ENCODE measurements at places on chromosomes 11 and 22.

- DNase-seq = no peak
Observed at GRCh38 chr22:41684194-41684593, 4.5 kb downstream of the SNU13 start.

- no peak for DNase-seq
Observed at GRCh38 chr11:68773521-68774193, 22.3 kb upstream of the TESMIN start.

- DNase-seq = peak; percentile 95
Observed at GRCh38 chr11:43680521-43681400, at the start of gene HSD17B12. Gene HSD17B12, plus strand, starts transcription at chr11:43680738. Its CDS starts 90 bp downstream, at chr11:43680828.

GRCh38 chr11:64858467-64859263 lies 14.2 kb upstream of the CDC42BPG start:
- DNase-seq = no peak

GRCh38 chr11:57123590-57123989 lies 58.2 kb upstream of the LRRC55 start:
- DNase-seq = no peak

DNA sequence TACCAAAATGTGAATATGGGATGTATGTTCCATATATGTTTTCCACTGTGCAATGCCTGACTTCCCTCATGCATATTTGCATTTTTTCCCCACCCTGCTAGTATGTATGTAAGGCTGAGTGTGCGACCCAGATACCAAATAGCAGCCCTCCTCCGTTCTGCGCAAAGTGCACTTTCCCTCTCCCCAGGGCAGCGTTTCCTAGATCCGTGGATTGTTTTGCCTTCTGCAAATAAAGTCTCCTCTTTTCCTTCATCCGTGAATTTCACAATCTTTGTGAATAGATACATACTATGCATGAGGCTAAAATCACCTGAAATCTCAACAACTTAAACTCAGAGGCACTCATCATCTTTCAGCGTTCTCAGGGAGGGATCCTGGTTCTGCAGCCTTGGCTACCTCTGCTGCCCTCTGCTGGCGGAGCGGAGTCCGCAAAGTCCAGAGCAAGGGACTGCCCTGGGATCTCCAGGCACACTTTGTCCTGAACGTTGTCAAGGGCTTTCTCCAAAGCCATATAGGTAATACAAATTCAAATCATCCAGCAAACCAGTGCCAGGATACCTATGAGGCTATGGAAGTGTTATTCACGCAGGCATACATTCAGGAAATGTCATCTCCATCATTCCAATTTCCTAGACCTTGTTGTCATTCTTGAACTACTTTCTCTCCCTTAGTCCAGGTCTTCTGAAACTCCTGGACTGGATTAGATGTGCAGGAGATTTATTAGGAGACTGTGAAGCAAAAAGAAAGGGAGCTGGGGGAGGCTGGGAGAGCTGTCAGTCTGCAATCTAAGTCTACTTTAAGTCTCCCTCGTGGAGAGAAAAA lies 53.1 kb downstream of the CNTF start:
- DNase-seq = no peak

DNA sequence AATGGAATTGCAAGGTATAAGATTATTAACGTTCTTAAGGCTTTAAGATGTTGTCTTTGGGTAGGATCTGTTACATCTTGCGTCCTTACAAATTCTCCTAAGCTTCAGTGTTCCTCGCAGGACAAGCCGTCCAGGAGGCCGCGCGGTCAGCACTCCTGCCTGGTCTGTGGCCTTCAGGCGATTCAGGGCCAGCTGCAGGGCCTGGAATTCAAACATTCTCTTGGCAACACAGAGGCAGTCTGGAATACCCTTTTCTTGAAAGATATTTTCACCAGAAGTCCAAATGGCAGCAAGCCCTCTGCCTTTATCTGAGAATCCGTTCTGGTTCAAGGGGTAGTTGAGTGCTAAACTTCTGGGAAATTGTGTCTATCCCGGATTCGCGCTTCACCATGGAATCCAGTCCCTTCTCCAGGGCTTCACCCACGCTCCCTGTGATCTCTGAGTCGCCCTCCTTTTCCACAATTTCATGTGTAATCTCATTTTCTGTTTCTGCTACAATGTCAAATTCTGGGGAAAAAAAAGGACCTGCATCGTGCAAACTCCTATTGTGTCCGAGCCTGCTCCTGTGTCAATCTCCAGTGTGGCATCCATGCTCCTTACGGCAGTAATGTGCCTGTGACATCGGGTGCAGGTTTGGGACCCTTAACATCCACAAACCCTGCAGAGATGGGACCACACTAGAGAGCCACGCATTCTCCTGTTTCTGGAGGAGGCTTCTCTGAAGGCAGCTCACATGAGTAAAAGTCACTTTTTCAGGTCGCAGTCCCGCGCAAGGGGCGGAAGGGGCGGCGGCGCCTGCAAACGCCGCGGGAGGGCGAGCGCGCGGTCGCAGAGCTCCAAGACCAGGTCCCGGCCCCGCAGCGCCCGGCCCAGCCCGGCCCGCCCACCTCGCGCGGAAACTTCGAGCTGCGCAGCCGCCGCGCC lies 25.4 kb upstream of the SORL1 start:
- DNase-seq = no peak

- no peak for DNase-seq
Observed at GRCh38 chr22:30694171-30694639, 469 bp upstream of the OSBP2 start.

DNA sequence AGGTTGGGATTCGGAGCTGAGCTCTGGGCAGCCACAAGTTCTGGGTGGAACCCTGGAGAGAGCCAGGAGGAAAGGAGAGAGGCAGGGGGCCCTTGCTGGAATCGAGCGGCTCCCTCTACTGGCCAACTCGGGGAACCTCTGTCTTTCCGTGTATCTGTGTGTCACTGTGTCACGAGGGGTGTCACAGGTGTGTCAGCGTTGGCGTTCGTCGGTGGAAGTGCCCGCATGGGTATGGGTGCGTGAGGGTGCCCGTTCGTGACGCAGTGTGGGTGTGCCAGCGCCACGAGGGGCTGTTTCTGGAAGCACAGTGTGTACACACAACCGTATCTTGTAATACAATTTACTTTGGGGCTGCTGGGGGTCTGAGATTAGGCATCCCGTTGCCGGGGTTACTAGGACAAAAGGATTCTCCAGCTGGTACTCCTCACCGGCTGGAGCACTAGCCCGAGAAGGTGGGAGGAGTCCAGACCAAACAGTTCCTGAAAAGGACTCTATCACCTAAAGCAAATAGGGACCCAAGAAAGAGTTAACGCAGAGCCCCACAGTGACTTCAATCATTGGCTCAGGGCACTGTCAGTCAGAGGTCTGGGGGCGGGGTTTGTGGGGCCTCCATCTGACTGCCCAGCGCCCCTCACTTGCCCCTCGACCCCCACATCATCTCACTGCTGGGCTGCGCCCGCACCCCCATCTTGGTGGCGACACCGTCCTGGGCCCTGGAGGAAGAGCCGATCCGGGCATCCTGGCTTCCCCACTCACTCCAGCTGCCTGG lies 2.6 kb upstream of the BCL9L start:
- DNase-seq = peak; percentile 60

GRCh38 chr11:1838077-1838425 lies 730 bp upstream of the TNNI2 start:
- DNase-seq = no peak

- DNase-seq = no peak
Observed at GRCh38 chr22:48664586-48664985, 1163.1 kb downstream of the BRD1 start.

GRCh38 chr22:21753374-21754111 lies 17.9 kb upstream of the YPEL1 start:
- no peak for DNase-seq

GRCh38 chr11:8219257-8220021 lies 44.2 kb downstream of the LMO1 start:
- no peak for DNase-seq

DNA sequence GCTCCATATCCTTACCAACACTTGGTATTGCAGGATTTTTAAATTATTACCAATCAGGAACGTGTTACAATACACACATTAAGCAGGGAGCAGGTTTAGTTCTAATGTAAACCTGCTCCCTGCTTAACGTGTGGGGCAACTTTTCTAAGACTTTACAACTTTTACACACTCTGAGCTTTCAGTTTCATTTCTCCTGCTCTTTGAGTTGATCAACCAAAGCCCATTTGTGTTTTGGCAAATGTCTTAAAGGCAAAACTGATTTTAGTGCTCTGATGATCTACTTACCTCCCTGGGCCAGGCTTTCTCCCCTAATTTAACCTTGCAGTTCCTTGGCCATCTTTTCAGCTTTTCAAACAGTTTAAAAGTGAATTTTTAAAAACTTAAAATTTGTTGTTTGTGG lies 70.9 kb downstream of the ZBTB44 start:
- no peak for DNase-seq

DNA sequence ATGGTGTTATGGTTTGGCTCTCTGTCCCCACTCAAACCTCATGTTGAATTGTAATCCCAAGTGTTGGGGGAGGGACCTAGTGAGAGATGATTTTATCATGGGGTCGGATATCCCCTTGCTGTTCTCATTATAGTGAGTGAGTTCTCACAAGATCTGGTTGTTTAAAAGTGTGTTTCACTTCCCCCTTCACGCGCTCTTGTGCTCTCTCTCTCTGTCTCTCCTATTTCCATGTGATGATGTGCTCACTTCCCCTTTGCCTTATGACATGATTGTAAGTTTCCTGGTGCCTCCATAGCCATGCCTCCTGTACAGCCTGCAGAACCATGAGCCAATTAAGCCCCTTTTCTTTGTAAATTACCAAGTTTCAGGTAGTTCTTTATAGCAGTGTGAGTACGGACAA lies 765.1 kb downstream of the KCNA4 start:
- DNase-seq = no peak

- no peak for DNase-seq
Observed at GRCh38 chr22:25843660-25844405, 101.8 kb downstream of the MYO18B start.

DNA sequence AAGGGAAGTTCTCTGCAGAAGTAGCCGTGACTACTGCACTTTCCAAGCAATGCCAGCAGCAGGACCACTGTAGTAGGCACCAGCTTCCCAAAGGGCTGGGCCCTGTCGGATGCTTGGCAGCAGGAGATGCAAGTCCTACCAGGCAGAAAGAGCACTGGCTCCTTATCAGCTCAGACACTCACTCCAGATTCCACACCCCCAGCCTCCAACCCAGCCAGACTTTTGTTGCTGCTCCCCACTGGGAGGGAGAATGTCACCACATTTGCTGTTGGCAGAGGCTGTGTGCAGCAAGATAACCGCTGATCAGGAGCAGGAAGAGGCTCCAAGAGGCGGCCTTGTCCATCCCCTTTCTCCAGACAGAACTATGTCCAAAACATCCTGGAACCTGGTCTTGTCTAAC lies 118.7 kb downstream of the C11orf58 start:
- no peak for DNase-seq

DNA sequence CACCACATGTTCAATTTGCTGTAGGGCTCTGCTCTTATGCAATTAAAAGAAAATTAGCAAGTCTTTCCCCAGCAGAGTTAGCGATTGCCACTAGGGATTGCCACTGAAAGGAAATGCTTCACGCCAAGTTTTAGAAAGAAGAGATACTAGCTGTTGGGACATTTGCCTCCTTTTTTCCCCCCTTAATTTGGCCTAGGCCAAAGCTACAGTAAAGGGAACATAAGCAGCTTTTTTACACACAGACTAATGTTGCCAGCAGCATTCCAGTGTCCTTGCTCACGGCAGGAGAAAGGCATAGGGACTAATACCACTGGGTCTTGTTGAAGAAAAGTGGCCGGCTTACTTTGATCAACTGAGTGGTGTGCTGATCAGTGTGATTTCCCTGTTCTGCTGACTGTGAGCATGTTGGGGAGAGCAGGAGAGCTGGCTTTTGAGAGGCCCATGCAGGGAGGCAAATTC lies 71.2 kb downstream of the PHF21A start:
- no peak for DNase-seq

DNA sequence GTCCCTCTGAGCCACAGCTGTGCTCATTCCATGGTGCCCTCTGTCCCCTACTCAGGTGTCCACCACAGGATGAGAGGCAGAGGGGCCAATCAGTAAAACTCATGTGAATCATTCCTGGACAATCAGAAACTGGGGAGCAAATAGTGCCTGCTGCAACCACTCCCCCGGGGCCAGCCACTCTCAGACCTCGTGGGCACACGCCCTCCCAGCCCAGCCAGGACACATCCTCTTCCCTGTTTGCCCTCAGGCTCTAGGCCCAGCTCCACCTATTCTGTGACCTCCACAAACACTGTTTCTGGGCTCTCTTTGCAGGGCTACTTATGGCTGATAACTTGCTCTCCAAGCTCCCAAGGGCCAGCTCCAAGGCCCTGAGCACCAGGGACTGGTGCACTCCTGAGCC lies 14.0 kb upstream of the KCTD14 start:
- no peak for DNase-seq

DNA sequence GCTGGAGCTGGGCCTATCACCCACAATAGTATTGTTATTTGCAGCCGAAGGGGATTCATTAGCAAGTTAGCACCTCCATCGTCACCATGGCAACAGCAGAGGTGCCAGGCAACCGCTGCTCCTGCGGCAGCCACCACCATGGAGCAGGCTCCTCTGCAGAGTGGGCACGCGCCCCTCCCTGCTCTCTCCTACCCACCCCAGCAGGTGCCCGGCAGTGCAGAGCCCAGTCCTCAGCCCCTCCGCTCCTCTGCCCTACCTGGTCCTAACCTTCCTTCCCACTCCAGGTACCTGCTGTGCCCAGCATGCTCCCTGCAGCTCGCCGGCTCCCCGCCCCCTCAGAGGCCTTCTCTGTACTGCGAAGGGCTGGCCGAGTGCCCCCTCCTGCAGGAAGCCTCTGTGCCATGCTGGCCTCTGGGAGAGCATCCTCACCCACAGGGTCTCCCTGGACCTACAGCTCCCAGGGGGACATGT lies 3.6 kb downstream of the DUSP8 start:
- no peak for DNase-seq

DNA sequence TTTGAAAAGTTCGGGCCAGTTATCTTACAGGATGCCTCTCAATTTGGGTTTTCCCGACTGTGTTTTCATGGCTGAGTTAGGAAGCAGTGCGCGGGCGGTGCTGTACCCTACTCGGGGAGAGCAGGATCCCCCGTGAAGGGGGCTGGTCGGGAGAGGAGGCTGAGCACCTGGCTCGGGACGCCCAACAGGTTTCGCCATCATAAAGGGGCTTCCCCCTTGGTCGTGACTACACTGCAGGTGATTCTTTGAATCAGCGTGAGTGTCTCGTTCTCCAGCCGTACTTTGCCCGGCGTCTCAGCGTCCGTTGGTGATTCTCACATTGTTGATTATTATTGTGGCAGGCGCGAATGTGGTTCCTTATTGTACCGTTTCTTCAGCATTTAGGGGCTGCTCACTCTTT lies 46.6 kb downstream of the ST14 start:
- DNase-seq = no peak

DNA sequence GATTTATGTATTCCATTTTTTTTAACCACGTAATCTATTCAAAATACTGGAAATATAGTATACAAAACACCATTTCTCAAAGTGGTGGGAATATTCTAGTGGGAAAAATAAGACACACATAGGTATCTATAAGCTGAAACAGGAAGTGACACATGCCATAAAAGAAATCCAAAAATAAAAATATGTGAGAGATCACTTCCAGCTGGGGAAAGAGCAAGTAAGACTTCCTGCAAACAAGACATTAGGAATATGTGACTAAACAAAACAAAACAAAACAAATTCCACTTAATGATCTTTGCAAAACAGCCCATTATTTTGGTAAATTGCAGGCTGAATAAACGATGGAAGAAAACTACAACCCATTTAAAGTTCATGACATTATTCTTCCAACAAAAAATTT lies 107.3 kb upstream of the CEP126 start:
- DNase-seq = no peak

GRCh38 chr11:132685174-132685611 lies 847.1 kb downstream of the OPCML start:
- DNase-seq = no peak

All from NCI-H187 treated with DMSO at 0.1 percent for 48 hours (cell line).